ENCODE measurements at places on chromosomes 16 and 17.

DNA sequence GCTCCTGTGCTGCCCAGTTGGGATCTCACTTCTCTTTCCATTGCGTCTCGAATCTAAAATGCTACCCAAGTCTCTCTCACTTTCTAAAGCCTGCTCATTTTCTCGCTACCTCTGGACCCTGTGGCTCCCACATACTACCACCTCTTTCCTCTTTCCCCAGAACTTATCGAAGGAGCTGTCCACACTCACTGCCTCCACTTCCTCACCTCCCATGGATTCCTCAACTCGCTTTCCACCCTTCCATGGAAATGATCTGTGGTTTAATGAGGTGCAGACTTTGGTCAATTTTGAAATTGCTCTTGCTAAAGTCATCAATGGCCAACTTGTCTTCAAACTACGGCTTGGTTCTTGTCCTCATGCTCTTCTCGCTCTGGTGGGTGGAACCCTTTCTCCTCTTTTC, 37.2 kb upstream of the ETV4 start:
- DNase-seq = no peak

GRCh38 chr17:81980707-81981343, 3.4 kb downstream of the ASPSCR1 start:
- DNase-seq = no peak

- no peak for DNase-seq
Observed at GRCh38 chr17:80682372-80682771, 137.7 kb downstream of the RPTOR start.

DNA sequence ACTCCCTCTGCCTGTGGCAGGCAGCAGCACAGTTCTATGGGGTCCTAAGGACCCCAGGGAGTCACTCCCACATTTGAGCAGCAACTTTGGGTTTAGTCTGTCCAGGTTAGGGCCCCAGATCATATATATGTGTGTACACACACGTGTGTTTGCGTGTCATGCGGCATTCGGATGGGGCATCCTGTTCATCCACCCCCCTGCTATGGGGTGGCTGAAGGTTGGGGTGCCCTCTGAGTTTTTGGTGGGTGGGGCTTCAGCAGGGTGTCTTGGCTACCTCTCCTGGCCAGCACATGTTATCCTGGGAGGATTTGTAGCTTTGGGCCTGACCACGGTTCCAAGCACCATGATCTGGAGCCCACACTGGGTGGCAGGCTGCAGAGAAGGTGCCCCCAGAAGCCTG, 100.7 kb downstream of the RAB11FIP4 start:
- no peak for DNase-seq

- DNase-seq = no peak
Observed at GRCh38 chr17:77109764-77110359, 30.9 kb upstream of the SEC14L1 start.

DNA sequence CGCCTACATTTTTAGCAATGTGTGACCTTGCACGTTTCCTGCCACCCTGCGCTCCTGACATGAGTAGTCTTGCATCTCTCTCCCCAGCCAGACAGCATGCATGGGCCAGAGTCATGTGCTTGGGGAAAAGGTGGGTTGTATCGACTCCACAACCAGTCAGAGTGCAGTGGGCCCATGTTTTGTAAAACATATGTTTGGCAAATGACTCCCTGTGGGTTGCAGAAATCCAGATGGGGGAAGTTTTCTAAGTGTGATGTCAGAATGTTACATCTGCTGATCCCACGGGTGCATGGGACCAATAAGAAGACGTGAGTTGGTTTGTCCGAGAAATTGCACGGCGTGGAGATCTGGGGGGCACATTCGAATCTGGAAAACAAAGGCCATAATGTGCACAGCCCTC, 147.1 kb downstream of the FOXL1 start:
- DNase-seq = no peak

DNA sequence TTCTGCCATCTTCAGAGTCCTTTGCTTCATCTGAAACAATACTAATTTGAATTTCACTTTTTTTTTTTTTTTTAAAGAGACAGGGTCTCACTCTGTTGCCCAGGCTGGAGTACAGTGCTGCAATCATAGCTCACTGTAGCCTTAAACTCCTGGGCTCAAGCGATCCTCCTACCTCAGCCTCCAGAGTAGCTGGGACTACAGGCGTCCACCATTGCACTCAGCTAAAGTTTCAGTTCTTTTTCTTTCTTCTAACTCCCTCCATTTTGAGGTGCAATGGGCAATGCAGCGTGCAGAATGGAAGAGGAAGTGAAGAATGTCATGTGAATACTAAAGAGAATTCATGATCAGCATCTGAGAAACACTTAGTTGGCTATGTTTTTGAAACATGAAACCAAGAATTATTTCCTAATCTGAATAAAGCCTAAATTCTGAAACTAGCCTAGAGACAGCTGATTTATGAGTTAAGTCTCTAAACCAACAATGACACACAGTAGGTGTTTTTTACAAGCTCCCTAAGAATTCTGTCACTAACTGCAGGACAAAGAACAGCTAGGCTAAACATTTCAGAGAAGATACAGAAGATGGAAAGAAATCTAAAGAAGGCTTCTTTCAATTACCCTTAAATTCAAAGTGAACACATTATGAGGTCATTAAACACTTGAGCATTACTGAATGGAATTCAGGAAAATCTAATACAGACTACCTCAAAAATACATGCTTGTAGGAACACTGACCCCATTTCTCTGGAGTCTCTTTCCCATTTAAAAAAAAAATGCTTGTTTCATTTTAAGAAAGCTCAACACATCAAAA, 21.0 kb downstream of the SNN start:
- no peak for DNase-seq

- no peak for DNase-seq
Observed at GRCh38 chr17:51221322-51221721, 38.5 kb downstream of the MBTD1 start.

DNA sequence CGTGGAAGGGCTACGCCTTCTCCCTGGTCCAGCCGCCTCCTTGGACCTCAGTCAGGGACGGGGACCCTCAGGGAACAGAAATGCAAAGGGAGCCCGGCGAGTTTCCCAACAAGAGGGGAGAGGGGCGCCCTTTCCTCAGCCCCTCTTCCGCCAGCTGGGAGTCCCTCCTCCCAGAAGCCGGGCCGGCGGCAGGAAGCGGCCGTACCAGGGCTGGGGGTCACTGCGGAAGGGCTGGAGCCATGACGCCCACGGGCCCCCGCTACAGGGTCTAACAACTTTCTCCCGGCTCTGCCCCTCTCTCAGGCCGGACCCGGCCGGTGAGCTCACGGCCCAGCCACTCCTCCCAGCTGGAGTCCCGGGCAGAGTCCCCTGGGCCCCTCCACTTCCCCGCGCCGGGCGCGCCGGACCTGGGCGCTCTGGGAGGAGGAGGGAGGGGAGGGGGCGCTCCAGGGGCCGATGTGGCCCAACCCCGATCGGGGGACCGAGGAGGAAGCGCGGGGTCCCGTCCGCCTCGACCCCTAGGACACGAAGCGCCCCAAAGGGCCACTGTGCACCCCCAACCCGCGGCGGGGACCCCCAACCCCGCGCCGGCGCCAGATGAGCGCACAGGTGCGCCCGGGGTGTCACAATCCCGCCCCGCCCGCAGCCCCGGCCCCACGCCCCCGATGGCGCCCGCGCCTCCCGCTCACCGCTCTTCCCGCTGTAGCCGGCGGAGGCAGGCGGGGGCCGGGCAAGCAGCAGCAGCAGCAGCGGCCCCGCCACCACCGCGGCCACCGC, 578 bp downstream of the PGAP6 start:
- DNase-seq = no peak

GRCh38 chr16:54193665-54194333, 92.8 kb downstream of the IRX3 start:
- no peak for DNase-seq

DNA sequence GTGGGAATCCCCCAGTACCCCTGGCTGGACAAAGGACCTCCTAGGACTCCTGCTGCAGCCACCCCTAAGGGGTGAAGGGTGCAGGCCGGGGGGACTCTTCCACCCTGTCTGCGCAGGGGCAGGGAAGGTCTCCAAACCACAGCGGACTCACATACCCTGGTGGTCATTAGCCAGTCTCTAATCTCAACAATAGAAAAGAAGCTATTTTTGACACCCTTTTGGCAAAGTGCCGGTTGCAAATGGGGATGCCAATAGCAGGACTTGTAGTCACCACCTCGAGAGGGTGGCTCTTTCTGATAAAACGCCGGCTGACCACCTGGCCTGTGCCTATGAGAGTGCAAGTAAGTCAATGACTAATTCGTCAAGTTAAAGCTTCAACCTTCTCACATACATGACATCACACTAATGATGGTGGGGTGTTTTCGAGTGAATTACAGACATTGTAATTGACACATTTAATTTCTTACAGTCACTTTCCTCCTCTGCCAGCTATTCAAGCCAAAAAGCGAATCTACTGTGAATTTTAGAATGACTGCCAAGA, 23.1 kb upstream of the DNAH17 start:
- no peak for DNase-seq

- DNase-seq = no peak
Observed at GRCh38 chr17:40224718-40225550, 5.8 kb downstream of the WIPF2 start.

GRCh38 chr16:2482708-2483534, 8.0 kb downstream of the TBC1D24 start:
- DNase-seq = no peak

DNA sequence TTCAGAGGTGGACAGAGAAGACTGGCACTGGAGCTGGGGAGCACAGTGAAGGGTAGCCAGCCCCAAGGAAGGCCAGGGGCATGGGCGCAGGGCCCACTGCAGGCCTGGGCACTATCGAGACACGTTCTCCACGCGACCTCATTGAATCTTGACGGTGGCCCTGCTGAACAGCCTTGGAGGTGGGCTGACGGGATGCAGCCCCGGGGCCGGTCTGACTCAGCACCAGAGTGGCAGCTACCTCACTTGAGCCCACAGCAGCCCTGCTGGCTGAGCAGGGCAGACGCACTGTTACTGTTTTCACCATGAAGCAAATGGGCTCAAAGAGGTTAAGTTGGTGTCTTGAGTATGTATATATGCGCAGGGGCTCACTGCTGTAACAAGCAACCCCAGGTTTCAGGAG, 78.8 kb upstream of the FOXF1 start:
- DNase-seq = no peak

GRCh38 chr17:83125515-83126274, 46.3 kb downstream of the METRNL start:
- no peak for DNase-seq

- no peak for DNase-seq
Observed at GRCh38 chr16:46629331-46630219, 8.4 kb upstream of the SHCBP1 start.

- DNase-seq = no peak
Observed at GRCh38 chr17:50514936-50515702, 6.9 kb downstream of the MYCBPAP start.

GRCh38 chr16:58563235-58563634, 47.9 kb downstream of the SETD6 start:
- DNase-seq = no peak

DNA sequence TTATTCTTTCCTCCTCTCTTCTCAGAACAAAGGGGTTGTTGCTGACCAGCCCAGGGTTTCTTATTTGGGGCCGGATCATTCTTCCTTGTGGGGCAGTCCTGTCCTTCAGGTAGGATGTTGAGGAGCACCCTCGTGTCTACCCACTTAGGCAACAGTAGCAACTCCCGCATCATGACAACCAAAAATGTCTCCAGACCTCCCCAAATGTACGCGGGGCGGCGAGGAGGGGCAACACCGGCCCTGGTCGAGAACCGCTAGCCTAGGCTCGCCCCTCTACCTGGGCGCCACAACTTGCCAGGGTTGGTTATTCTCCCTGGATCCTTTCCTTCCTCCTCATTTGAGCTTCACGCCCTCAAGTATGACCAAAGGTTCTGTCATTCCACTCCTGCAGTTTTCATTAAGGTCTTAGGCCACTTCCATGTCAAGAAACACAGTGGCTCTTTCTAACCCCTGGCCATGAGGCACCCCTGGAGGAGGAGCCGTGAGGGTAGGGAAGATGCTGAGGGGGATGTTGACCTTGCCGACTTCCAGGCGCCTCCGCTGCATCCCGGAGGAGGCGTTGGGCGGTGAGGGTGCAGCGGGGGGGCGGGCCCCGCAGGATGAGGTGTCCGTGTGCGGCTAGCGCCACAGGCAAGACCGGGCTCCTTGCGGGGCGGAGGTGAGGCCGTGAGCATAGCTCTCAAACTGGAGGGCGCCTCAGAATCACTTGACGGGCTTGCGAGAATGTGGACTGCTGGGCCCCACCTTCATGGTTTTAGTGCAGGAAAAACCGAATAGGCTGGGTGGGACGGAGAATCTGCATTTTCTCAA, 712 bp upstream of the SPECC1 start:
- no peak for DNase-seq

- no peak for DNase-seq
Observed at GRCh38 chr16:47486856-47487255, 25.7 kb downstream of the PHKB start.

- DNase-seq = no peak
Observed at GRCh38 chr17:78883089-78883532, 19.9 kb downstream of the CEP295NL start.

- no peak for DNase-seq
Observed at GRCh38 chr17:39667262-39667944, 850 bp upstream of the PNMT start.

DNA sequence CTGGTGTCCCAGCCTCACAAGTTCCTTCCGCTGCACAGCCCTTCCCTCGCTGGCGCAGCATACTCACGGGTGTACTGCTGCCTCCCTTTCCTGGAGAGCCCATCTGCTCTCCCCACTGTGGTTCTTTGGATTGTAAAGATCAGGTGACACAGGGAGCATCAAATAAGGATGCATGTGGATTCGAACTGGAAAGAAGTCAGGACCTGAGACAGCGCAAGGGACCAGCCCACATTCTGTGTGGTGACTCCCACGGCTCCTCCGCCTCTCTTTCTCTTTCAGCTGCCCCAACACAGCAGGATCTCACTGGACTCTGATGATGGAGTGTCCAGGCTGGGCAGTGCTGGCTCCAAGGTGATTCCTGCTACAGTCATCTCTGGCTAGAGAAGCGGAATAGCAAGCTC, 8.1 kb downstream of the LDAF1 start:
- no peak for DNase-seq

- no peak for DNase-seq
Observed at GRCh38 chr16:30637944-30638343, 12.8 kb upstream of the PRR14 start.

GRCh38 chr17:50572541-50572940, 12.0 kb downstream of the CACNA1G start:
- no peak for DNase-seq

GRCh38 chr16:22638393-22639206, 127.9 kb downstream of the NPIPB5 start:
- no peak for DNase-seq

All from stimulated activated CD8-positive, alpha-beta memory T cell treated with anti-CD3 and anti-CD28 coated beads, Interleukin-7, amount 100 ng/mL, for 4 hours (primary cell).